Nephron progenitor cell (in vitro differentiated cells): ENCODE measurements at places on chromosomes 3 and 15.
A peak's percentile ranks its signal among the peaks of the same experiment; 100 is the strongest.

DNA sequence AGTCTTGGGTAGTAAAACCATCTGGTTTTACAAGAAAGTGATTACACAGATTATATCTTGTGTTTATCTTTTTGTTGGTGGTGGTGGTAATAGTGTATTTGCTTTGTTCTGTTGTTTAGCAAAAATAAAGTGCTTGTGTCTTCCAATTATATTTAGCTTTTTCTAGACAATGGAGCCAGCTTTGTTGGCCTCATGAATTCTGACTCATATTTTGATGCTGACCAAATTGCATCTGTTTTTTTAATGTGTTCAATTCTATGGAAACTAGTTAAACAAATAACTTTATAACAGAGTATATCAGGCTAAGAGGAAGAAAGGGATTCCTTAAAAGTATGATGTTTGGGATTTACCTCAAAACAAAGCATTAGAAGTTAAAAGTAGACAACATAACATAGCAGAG, 69.3 kb upstream of the BFSP2 start:
- DNase-seq: no peak

- peak; percentile 54 for DNase-seq
These were observed 2.3 kb upstream of the TMEM266 start for GRCh38 chr15:76057332-76058000.

GRCh38 chr3:146090521-146090920, 70.5 kb downstream of the PLOD2 start:
- DNase-seq: no peak

GRCh38 chr15:83980637-83981036, 254.9 kb upstream of the GOLGA6L4 start:
- DNase-seq: no peak
